ENCODE measurements at places on chromosomes 4 and X.
A peak's percentile ranks its signal among the peaks of the same experiment; 100 is the strongest.

DNA sequence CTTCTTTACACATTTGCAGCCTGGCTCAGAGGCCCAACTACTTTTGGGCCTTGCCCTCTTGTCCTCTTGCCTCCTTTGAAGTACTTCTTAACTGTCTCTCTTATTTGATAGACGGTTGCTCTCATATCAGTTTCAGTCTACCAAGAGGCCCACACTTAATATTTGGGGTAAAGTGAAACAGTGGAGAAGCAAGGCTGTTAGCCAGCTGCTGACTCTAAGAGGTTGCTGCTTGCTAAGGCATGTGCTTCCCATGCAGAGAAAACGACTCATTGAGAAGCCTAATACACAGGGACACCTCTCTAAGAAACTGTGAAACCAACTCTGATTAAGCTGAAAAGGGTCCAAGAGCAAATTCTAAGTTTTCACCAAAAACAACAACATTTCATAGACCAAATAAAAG, 94.6 kb downstream of the PPP3CA start:
- no peak for DNase-seq

DNA sequence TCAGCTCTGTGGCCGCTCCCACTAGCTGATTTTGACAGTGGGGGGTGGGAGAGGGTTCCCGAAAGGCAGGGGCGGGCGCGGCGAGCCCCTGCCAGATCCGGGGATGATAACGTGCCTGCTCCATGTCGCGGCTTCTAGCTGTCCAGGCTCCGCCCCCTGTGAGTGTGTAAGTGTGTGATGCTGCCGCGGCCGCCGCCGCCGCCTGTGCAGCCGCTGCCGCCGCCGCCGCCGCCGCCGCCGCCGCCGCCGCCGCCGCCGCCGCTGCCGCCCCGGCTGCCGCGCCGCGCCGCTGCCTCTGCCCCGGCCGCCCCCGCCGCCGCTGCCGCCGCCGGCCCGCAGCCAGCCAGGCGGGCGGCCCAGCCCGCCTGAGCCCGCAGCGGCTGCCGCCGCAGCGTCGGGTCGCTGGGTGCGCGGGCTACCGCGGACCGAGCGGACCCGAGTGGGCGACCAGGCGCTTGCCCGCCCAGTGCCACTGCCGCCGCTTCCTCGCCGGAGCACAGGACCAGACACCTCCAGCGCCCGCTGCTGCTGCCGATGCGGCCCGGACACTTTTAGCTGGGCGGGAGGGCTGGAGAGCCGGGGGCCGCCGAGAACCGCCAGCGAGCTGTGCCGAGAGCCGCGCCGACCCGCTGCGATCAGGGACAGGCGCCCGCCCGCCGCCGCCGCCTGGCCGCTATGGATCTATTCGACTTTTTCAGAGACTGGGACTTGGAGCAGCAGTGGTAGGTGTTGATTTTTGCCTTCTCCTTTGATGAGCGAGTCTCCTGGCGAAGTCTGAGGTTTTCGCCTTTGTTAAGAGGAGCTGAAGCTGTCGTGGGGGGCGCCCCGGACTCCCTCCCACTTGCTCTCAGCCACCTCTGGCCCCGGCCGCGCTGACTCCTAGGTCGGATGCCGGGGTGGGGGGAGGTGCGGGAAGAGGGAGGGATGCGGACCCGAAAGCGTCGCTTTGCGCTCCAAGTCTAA, at the start of gene AFF2:
TSS of gene AFF2 (plus strand) at position 195 of the 963 bp plus-strand sequence. CDS start at position 676, 481 bp downstream.
- DNase-seq: peak; percentile 10

DNA sequence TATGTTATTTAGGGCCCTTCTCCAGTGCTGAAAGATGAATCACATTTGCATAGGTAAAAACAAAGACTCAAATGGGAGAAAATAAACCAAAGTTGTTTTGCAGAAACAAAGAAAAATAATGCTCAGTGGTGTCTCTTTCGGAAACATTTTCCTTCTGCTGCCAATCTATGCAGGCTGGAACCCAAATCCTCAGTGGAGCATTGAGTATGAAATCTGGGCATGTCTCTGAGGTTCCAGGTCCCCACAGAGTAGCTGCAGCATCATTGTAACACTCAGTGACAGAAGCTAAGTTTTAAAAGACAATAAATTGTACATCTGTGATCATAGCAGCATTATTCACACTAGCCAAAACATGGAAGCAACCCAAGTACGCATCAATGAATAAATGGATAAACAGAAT, 303.6 kb downstream of the FBXW7 start:
- DNase-seq: no peak

DNA sequence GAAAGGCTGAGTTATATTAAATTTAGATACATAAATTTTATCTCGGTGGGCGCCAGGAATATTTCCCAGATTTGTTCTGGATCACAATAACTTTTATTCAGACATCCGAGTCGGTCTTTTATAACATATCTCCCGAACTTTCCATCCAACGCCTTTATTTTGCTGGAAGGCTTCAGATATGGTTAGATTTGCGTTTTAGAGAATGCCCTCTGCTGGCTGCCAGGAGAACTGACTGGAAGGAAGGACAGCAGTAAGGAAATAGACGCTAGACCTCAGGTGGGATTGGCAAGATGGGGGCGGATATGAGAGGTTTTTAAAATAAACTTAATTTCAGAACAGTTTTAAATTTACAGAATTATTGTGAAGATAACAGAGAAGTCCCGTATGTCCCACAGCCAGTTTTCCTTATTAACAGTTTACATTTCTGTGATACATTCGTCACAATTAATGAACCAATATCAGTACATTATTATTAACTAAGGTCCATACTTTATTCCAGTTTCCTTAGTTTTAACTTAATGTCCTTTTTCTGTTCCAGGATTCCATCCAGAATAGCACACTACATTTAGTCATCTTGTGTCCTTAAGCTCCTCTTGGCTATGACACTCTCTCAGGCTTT, 4.6 kb upstream of the KANTR start:
- DNase-seq: peak; percentile 61

DNA sequence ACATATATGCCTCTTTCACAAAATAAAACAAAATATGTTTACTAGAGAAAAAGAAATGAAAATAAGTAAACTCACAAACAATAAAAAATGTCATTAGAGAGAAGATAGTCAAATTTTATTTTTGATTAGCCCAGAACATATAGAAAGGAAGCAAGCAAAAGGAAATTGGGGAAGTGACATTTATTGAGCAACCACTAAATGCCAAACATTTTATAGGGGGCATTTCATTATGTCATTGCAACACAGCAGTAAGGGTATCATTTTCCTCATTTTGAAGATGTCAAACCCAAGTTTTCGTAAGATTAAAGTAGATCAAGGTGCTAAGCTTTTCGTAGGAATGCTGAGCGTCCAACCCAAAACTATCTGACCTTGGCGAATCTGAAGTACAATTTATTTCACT, 1331.5 kb upstream of the PABPC4L start:
- no peak for DNase-seq

- DNase-seq: no peak
These were observed 490.9 kb upstream of the INTU start for GRCh38 chr4:127141856-127142255.

- DNase-seq: no peak
These were observed 12.1 kb downstream of the DDX60 start for GRCh38 chr4:168306476-168306875.

DNA sequence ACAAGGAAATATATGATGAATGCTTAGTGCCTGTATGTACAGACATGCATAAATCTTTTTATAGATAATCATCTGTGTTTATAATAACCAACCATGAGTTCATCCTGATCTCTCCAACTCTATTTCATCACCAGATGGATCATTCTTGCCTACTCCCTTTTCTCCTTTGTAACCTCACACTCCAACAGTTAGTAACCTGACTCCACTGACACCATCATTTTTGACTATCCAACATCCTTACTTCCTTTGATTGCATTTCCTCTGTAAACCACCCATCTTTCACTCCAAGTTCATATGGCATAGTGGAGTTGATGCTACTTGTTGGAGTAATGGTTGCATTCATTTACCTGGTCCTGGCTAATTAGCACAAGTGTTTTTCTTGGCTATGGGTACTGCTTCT, 170.6 kb downstream of the ZNF330 start:
- DNase-seq: no peak

Data from T-helper 2 cell (primary cell).